ENCODE measurements at places on chromosomes 2 and 18. TPM values are rescaled to one million over a fixed set of nuclear protein-coding genes. Genes with fewer than 3 reads are reported as not detected.

Gene REEP1
- 0.07 TPM for total RNA-seq

DNA sequence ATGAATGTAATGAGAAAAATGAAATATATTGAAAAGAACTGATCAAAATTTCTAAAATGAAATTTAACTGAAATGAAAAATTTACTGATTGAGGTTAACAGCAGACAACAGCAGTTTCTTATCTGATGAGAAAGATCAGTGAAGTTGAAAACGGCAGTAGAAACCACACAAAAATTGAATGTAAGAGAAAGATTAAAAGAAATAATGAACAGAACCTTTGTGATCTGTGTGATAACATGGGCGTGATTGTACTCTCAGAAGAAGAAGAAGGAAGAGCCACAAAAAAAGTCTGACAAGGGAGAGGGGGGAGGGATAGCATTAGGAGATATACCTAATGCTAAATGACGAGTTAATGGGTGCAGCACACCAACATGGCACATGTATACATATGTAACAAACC lies 45.2 kb downstream of the FAM117B start:
- no peak overlapping the region for H3K4me3 ChIP-seq
- no peak overlapping the region for H3K27ac ChIP-seq
- peaks cover 14% of the 10 kb centered on the region for H3K36me3 ChIP-seq

DNA sequence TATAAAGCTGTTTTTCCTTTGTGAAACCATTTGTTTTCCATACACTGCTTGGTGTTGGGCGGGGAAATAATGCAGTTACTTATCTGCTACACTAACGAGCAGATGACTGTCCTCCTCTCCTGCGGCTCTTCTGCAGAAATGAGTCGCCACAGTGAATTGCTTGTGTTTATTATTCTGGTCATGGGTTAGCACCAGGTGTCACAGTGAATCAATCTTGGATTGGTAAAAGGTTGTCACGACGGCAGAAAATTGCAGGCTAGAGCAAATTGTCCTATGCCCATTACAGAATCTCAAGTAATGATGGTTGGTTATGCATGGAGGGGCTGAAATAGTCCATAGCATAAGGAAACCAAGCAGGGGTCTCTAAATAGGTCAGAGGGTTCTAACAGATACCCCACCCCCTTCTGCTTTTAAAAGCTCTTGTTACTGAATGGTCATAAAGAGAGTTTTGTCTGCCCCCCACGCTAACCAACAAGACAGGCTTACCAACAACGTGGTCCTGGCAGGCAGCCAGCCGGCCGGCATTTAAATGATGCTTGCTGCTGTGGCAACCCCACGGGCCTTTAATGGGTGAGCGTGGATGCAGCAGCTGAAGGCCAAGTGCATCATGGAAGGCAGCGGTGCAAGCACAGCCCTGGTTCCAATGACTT lies 29.5 kb downstream of the RAB31 start:
- peaks cover 4% of the 10 kb centered on the region for H3K4me1 ChIP-seq
- H3K27ac ChIP-seq, result no peak overlapping the region
- no peaks in the 10 kb centered on the region for H3K36me3 ChIP-seq
- no peak for DNase-seq
- peaks cover 29% of the 10 kb centered on the region for H3K27me3 ChIP-seq

GRCh38 chr2:33342705-33343104 lies 133.7 kb upstream of the RASGRP3 start:
- DNase-seq, result no peak
- peaks cover 13% of the 10 kb centered on the region for H3K27me3 ChIP-seq
- H3K4me3 ChIP-seq, result no peak overlapping the region
- H3K4me1 ChIP-seq, result peaks cover 11% of the 10 kb centered on the region
- H3K27ac ChIP-seq, result no peak overlapping the region

DNA sequence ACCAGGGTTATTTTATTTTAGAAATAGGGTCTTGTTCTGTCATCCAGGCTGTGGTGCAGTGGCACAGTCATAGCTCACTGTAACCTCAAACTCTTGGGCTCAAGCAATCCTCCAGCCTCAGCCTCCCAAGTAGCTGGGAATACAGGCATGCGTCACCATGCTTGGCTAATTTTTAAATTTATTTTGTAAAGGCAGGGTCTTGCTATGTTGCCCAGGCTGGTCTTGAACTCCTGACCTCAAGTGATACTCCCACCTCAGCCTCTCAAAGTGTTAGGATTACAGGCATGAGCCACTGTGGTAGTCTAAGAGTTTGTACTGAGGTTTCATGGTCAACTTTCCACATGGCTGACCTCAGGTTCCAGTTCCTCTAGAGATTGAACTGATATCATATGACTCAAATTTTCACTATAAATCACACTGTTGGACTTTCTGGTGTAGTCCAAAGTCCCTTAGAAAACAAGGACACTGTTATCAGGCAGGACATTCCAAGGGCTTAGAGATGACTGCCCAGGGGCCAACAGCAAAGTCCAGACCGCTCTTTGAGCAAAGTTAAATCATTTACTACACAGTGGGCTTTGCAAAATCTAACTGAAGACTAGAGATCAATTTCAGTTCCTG lies 82.0 kb upstream of the MEX3C start:
- no peaks in the 10 kb centered on the region for H3K36me3 ChIP-seq
- DNase-seq, result no peak
- H3K27me3 ChIP-seq, result peaks cover 3% of the 10 kb centered on the region
- H3K4me3 ChIP-seq, result no peak overlapping the region
- H3K4me1 ChIP-seq, result no peaks in the 10 kb centered on the region

Gene SERPINB11
- total RNA-seq, result not detected

GRCh38 chr2:80255918-80256781 lies 48.4 kb downstream of the LRRTM1 start:
- H3K4me1 ChIP-seq, result no peaks in the 10 kb centered on the region
- H3K4me3 ChIP-seq, result no peak overlapping the region
- no peaks in the 10 kb centered on the region for H3K27me3 ChIP-seq
- no peaks in the 10 kb centered on the region for H3K36me3 ChIP-seq
- no peak for DNase-seq

Gene CELF4
- not detected for total RNA-seq

Measured in activated CD4-positive, alpha-beta memory T cell treated with anti-CD3 and anti-CD28 coated beads for 36 hours (primary cell).